ENCODE measurements at places on chromosomes 2 and 18.

- DNase-seq: no peak
Measured at GRCh38 chr2:168336786-168337388, 89.5 kb upstream of the STK39 start.

GRCh38 chr2:169768262-169768995, 30.2 kb upstream of the SSB start:
- DNase-seq: no peak

DNA sequence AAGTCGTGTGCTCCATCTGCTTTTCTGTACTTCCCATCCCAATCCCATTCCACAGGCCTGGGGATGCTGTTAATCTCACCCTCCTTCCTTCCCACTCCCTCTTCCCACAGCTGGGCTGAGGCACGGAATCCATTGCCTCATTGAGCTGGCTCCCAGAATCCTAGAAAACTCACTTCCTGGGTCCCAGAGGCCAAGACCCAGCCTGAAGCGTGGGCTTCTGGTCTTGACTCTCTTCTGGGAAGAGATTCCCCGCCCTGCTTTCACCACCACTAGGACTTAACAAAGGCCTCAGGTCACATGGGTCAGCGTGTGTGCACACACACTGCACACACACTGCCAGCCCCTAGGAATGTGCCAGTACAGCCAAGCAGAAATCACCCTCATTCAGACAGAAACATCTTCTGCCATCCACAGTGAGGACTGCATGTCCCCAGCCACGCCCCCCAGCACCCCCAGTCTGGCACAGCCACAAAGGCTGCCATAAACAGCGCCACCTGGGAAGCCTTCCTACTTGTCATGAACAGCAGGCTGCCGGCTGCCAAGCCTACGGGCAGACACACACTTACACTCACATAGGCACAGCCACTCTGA, 165.8 kb downstream of the TNS1 start:
- peak; percentile 96 for DNase-seq

DNA sequence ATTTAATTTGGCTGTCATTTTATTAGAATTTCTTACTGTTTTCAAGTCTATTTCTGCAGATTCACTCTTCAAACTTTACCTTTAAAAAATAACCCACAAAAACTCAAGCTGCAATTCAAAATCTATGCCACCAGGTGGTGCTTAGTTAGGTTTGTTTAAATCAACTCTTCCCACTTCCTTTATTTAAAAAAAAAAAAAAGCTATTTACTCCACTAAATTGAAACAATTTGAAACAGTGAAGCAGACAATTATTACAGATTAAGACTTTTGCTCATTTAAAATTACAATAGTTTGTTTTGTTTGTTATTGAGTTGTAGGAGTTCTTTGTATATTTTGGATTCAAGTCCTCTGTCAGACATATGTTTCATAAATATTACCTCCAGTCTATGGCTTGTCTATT, 300.0 kb downstream of the PDE11A start:
- DNase-seq: no peak

DNA sequence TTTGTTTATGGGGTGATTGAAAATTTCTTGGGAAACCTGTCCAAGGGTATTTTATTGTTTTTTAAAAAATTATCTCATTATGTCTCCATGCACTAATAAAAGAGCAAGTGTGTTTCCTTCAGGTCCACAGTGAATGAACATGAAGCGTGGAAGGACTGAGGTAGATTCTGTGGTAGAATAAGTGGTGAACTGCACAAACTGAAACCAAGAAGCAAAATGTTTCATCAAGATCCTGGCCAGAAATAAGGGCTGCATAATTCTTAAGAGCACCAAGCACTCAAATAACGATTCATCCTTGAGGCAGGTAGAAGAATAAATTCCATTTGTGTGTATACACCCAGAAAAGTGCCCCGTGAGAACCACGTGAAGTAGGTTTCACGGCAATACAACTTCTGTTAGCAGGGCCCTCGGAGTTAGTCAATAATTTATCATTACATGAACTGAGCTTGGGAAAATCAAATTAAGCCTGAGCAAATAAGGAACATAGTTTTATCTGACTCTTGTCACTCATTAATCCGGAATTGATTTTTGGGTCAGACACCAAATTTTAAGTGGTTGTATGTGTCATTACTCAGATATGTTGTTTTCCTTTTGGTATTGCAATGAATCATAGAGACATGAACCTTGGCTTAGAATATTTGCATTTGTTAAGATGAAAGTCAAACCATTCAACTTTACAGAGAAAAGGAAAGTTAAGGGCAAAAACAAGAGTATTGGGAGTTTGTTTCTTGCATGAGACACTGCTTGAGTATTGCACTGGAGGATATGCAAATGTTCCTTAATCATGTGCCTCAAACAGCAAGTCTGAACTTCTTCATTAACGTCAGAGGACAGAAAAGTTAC, 472.6 kb upstream of the NETO1 start:
- DNase-seq: no peak

DNA sequence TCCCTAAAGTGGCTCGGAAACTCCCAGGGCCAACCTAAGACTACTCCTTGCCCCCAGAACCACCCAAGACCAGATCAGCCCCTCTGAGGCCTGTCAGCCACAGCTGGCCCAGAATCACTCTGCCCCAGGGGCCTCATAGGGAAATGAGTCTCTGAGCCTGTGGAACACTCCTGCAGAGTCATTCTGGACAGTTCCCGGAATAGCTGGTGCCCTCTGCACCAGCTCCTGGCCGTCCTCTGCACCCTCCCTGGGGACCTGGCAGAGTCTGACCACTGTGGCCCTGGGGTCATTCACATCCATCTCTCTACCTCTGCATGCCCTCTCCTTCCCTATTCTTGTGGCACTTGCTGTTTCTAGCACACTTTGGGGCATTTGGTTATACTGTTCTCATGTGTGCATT, 14.6 kb upstream of the TMEM214 start:
- no peak for DNase-seq

GRCh38 chr2:224518806-224519580, 66.2 kb downstream of the CUL3 start:
- DNase-seq: no peak

GRCh38 chr2:168964251-168964807, 63.2 kb downstream of the G6PC2 start:
- DNase-seq: no peak

GRCh38 chr2:28364610-28365009, 28.0 kb upstream of the FOSL2 start:
- no peak for DNase-seq

DNA sequence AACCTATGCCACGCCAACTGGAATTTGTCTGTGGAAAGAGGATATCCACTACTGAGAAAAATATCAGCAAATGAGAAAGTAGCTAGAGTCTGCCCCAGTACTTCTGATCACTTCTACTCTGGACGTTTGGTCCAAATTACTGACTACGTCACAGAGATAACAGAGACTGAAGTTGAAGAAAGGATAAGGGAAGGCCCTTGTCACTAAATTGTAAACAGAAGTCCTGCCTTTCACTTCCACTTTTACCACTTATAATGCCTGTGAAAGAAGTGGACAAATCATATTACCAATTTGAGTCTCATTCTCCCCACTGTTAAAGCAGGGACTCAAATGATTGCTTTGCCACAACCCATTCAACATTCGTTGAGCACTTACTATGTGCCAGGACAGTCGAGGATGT, 173.9 kb upstream of the ERBB4 start:
- no peak for DNase-seq

DNA sequence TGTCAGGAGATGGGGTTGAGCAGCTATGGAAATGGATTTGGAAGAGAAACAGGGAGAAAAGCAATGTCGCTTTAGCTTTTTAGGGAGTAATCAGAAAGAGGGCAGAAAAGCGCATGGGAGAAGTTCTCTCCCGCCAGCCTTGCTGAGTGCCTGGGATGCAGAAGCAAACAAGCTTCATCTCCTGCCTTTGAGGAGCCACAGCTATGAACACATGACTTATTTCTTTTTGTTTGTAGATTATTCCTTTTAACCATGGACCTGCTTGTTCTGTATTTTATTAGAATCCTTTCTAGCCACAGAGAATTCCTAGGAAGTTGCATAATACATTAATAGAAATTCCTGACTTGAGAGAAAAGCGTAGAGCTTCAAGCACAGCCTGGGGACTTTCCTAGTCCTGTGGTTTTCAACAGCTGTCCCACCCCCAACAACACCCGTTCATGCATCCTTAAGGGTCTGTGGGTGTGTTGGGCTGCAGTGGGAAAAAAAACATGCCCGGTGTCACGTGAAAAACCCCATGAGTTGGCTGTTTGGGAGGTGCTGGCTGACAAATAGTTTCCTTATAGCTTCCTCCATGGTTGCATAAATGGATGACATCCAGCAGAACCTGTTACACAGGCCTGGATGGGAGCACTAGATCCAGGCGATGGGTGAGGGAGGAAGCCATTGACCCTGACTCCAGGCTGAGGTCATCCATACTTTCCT, 14.9 kb downstream of the SLC9A4 start:
- DNase-seq: peak; percentile 69

DNA sequence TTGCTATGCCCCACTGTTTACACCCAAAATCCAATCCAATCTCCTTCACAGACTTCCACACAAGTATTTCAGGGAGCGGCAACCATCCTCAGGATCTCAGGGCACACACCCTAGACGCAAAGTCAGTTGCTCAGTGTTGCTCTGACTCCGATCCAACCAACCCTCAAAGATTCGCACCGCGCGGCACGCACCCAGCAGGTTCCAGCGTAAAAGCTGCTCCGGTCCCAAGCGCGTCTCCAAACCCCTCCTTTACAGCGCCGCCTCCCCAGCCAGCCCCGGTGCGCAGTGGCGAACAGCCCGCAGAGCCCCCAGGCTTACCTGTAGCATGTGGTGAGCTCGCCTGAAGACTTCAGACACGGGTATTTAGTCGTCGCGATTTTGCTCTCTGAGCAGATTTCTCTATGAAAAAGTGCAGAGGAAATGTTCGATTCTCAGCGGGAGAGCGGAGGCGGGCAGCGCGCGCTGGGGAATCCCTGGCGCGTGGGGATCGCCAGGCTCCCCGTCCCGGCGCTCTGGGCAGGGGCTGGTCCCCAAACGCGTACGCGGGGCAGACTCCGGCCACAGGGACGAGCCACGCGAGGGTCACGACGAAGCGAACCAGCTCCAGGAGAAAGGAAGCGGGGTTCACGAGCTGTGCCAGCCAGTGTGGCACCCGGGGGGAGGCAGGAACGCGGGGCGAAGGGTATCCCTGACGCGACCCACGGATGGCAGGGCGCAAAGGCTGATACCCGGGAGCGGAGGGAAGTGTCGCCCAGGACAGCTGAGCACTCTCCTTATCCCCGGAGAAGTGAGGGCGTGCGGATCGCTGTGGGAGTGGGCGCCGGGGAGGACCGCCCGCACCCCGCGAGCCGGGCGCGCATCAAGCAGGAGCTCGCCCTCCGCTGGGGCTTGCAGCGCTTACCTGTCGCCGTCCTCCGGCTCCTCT, 650 bp downstream of the CCBE1 start:
- no peak for DNase-seq

DNA sequence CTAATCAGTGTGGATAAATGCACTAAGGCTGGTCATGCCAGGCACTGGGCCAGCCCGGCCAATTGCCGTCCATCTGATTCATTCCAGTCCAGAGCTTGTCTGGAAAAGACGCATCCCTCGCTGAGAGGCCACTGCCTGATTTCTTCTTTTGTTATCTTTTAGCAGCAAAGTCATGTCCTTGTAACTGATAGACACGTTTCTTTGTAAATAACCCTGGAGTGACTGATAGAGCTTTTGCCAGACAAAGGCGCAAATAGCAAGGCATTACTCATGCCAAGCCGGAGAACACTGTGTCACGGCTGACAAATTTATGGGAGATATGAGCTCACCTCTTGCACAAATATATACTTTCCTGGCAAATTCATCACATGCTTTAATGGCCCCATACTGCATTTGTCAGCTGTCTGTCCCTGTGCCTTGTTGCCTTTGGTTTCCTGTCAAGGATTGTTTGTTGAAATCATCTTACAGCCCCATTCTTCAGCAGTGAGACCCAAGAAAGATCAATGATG, 164.4 kb downstream of the ETAA1 start:
- no peak for DNase-seq

GRCh38 chr18:22434973-22435608, 17.4 kb upstream of the CTAGE1 start:
- DNase-seq: no peak

DNA sequence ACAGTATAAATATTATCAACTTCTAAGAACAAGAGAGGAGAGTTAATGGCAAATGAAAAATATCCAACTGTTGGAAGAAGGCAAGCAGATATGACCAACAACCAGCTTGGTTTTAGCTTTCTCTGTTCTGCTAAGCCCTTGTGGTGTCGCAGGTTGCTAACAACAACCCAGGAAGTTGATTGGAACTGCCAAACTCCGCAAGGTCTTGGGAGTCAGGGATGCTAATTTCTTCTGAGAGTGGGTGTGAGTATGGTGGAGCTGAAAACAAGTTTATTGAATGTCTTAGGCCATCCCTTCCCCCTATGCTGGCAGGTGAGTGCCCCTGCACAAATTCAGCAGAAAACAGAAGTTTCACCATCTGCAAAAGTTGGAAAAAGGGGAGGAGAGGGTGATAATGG, 17.5 kb downstream of the BZW1 start:
- no peak for DNase-seq

DNA sequence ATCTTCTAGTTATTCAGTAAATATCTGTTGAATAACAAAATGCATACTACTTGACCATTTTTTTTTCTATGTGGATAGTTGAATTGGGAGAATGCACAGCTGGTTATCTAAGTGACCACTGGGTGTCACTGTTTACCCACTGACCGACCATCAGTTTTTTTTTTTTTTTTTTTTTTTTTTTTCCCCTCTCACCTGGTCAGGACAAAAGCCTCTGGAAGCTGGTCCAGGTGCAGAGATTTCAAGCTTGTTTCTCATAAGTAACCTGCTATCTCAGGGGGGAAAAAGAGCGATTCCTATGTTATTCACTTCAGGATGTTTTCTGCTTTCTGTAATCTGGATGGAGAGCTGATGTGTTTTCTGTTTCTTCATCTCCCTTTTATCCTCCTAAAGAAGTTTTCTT, 256.0 kb downstream of the DCDC2C start:
- DNase-seq: peak; percentile 8

DNA sequence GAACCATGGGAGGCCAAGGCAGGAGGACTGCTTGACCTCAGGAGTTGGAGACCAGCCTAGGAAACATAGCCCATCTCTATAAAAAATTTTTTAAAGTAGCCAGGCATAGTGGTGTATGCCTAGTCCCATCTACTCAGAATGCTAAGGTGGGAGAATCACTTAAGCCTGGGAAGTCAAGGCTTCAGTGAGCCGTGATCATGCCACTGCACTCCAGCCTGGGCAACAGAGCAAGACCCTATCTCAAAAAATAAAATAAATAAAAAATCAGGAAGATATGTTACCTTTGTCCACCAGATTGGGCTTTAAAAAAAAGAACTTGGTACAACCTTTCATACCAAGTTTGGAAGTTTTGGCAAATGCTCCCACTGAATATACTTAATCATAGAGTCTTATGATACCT, 35.3 kb downstream of the CFAP210 start:
- DNase-seq: no peak

- no peak for DNase-seq
Measured at GRCh38 chr2:175030380-175031271, 25.4 kb upstream of the CHN1 start.

- DNase-seq: peak; percentile 26
Measured at GRCh38 chr2:174338671-174339560, 4.2 kb downstream of the SP9 start.
